ENCODE measurements at places on chromosomes 11 and 22.

- DNase-seq: no peak
These were observed 73.1 kb downstream of the ELP4 start for GRCh38 chr11:31582697-31583096.

GRCh38 chr11:69950120-69950519 is 128.0 kb upstream of the ANO1 start:
- no peak for DNase-seq

DNA sequence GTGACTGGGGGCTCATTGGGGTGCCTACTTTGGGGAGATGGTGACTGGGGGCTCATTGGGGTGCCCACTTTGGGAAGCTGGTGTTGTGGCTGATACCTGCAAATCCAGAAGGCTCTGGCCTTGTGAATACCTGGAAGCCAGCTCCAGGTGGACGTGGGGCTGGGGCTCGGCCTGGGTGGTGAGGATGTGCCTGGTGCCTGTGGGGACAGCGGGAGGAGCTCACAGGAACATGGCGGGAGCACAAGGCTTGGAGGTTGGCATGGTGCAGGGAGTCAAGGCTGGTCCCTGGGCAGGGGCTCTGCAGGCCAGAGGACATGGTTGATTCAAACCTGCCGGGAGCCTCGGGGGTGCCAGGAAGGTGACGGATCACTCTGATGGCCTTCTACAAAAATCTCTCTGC is 1165.7 kb downstream of the BRD1 start:
- no peak for DNase-seq

DNA sequence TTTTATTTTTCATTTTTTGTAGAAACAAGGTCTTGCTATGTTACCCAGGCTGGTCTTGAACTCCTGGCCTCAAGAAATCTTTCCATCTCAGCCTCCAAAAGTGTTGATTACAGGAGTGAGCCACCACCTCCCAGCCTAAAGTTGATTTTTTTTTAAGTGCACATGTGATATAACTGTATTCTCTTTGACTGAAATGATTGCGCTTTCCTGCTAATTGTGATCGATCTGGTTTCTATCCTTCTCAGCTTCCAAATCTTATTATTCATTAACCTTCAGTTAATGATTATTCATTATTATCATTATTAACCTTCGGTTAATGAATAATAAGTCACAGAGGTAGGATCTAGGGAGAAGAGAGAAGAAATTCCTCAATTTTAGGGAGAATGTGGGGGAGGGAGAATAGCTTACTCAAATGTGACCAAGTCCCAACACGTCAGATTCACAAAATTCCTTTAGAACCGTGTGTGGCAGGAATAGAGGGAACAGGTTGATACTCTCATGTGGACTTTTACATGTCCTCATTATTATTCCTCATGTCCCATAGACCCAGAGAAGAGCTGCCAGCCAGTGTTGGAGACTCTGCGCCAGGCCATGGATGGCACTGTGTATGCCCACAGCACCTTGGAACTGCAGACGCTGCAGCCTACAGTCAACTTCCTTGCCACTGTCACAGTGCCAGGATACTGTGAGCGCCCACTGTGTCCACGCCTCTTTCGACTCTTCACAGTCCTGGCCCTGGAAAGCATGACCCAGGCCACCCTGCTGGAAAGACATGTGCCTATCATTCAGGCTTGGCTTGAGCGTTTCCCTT is 47.1 kb downstream of the RRP8 start:
- no peak for DNase-seq

DNA sequence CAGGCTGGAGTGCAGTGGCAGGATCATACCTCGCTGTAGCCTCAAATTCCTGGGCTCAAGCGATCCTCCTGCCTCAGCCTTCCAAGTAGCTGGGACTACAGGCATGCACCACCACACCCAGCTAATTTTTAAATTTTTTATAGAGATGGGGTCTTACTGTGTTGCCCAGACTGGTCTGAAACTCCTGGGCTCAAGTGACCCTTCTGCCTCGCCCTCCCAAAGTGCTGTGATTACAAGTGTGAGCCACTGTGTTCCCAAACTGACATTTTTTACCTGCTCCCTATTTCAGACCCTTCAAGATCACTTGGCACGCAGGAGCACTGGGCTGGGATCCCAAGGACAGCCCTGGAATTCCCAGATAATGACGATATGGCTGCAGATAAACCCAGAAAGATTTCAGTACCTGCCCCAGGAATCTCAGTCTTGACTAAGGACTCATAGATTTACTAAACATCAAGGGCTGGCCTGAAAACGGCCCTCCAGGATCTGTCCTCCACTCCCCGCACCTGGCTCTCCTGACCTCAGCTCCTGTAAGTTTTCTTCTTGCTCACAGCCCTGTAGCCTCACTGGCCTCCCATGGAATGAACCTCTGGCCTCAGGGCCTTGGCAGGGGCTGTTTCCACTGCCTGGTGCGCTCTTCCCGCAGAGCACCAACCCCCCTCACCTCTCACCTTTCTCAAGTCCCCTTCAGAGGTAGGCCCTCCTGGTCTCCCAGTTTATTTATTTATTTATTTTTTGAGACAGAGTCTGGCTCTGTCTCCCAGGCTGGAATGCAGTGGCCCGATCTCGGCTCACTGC is 3.6 kb upstream of the CSNK1E start:
- no peak for DNase-seq

Data from head of caudate nucleus (tissue), 42 donors.